ENCODE measurements at places on chromosomes 16 and 17.
A peak's percentile ranks its signal among the peaks of the same experiment; 100 is the strongest.

- no peak for DNase-seq
Measured at GRCh38 chr16:27718201-27719105, 168.5 kb downstream of the KATNIP start.

- DNase-seq = no peak
Measured at GRCh38 chr17:50078430-50078829, 16.7 kb upstream of the PDK2 start.

DNA sequence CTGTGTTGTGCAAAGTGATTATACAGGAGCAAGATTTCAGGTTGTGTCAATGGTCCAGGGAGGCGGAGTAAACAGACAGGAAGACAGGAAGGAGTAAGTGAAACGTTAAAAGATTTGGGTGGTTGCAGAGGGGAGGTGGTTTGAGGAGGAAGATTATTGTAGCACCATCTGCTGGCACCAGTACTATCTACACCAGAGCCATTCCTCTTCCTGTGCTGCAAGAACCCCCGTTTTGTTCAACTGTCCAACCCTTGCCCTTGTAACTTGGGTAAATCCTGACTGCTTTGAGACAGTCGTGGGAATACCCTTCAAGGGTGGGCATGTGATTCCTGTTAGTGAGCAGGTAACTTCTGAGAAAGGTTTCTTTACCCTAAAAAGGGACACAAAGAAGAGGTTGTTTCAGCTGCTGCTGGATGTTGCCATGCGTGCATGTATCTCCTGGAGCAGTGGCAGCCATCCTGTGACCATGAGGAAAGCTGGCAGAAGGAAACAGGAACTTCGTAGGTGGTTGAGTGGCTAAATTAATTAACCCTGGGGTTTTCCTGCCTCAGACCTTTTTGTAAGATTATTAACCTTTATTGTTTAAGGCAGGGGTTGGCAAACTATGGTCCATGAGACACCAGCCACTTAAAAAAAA, 124.1 kb downstream of the PRKCA start:
- DNase-seq = peak; percentile 26

- no peak for DNase-seq
Measured at GRCh38 chr16:1899641-1900451, 18.4 kb downstream of the HS3ST6 start.

GRCh38 chr17:8012996-8013640, 10.7 kb downstream of the GUCY2D start:
- no peak for DNase-seq

DNA sequence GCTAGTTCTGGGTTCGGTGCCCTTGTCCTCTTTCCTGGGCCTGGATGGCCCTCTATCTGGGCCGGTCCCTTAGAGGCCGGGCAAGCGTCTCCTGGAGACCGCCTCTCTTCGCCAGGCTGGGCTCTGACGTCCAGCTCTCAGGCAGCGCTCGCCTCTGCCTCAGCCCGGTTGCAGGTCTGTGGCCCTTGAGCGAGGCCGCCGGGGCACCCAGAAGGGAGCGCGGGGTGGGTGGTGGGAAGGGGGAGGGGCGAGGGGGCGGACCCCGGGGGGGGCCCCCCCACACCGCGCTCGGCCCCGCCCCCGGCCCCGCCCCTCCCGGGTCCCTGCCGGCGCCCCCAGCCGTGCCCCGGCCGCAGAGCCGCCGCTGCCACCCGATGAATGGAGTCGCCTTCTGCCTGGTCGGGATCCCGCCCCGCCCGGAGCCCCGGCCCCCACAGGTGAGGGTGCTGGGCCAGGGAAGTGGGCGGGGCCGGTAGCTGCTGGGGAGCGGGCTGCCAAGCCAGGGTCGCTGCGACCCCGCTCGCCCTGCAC, at the start of gene ARHGAP23:
Gene ARHGAP23, plus strand, starts transcription at position 353 of the 531 bp plus-strand sequence. Its CDS starts 22 bp downstream, at position 375.
- DNase-seq = peak; percentile 23

- no peak for DNase-seq
Measured at GRCh38 chr17:18031955-18032354, 7.0 kb downstream of the ATPAF2 start.

- no peak for DNase-seq
Measured at GRCh38 chr17:4591529-4591928, 7.2 kb downstream of the SMTNL2 start.

DNA sequence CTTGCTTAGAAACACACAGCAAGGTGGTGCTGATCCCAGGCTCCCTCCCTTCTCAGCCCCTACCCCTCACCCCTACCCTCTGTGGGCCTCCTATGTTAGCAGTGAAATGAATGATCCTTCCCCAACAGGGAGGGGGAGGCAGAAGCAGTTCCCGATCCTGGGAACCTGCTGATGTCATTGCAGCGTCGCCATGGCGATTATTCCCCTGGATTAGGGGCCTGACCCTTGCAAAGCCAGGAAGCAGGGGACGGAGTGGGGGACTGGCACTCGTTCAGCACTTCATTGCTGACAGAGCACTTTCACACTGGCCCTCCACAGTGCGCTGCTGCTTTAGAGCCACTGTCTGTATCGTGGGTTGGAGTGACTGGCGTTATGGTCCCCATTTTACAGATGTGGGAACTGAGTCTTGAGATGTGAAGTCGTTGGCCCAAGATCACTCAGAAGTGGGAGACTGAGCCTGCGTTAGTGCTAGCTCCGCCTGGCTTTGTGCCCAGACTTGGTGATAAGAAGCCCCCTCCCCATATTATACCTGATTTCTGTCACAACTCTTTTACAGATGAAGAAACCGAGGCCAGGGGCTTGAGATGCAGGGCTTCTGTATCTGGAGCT, 26.6 kb downstream of the LASP1 start:
- DNase-seq = no peak
